ENCODE measurements at places on chromosomes 3 and 15.

GRCh38 chr3:134885877-134886621 is 91.0 kb downstream of the EPHB1 start:
- no peak for DNase-seq

- DNase-seq = no peak
Measured at GRCh38 chr3:85560088-85560785, 601.4 kb downstream of the CADM2 start.

- DNase-seq = no peak
Measured at GRCh38 chr3:87626546-87626945, 350.2 kb upstream of the POU1F1 start.

DNA sequence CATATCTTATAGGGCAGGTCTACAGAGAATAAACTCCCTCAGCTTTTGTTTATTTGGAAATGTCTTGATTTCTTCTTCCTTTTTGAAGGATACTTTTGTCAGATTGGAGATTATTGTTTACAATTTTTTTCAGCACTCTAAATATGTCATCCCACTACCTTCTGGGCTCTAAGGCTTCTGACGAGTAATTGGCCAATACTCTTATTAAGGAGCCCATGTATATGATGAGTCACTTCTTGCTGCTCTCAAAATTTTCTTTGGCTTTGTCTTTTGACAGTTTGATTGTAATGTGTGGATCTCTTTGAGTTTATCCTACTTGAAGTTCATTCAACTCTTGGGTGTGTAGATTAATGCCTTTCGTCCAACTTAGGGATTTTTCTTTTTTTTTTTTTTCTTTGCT is 28.9 kb upstream of the CD200R1L start:
- no peak for DNase-seq

DNA sequence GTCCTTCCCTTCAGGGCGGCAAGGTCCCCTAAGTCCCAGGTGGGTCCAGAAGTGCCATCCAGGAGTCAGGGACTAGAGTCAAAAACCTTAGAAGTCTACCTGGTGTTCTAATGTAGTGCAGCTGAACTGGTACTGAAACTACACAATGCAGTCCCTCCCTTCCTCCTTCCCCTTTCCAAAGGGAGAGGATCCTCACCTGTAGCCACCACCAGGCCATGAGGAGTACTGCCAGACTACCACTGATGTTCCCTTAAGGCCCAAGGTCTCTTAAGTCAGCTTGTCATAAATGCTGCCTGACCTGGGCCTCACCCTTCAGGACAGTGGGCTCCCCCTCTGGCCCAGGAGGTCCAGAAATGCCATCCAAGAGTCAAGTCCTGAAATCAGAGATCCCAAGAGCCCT is 98.9 kb downstream of the ULK4 start:
- no peak for DNase-seq

DNA sequence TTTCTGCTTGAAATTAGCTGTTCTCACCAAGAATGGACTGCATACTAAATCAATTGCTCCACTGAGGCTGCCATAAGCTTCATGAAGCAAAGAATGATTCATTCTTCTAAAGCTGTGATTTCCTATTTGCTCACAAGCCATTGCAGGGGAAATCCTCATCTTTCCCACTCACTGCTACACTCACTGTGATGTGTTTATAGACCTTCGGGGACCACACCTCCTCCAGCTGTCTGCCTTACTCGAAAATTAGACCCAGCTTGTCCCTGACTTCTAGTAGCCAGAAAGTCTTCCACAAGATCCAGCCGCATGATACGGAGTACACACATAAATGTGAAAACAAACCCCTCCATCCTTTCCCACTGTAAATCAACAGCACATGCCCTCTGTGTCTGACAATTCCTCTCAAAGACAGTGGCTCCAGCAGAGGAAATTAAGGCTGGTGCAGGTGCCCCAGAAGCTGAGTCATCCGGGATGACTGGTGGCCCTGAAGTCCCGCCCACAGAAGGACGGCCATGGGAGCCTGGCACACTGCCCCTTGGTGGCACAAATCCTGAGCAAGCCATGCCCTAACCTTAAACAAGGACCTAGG is 172.0 kb downstream of the STT3B start:
- no peak for DNase-seq

- DNase-seq = no peak
Measured at GRCh38 chr3:64319391-64319790, 94.1 kb upstream of the PRICKLE2 start.

GRCh38 chr3:4493941-4494894 is 1.1 kb downstream of the ITPR1 start:
- no peak for DNase-seq
